Activated naive CD8-positive, alpha-beta T cell treated with anti-CD3 and anti-CD28 coated beads, Interleukin-2, amount 10 ng/mL, durations not matched to agents 7 days and 5 days (primary cell): ENCODE measurements at places on chromosomes 4 and X. TPM values are rescaled to one million over a fixed set of nuclear protein-coding genes. Genes with fewer than 3 reads are reported as not detected.

DNA sequence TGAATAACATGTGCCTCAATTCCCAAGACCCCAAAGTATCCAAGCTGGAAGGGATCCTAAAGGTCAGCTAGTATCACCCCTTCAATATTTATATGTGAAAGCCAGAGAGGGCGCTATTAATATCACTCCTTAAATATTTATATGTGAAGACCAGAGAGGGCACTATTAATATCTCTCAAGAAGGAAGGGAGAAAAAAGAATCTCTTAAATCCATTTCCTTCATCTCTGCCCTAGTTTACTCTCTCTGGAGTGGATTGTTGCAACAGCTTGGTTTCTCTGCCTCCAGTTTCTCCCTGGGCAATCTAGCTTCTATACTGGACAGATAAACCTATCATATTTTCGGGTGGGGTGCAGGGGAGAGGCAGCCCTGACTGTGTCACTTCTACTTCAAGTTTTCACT, 31.6 kb upstream of the MSN start:
- no peak overlapping the region for H3K4me3 ChIP-seq
- no peak for DNase-seq
- H3K27me3 ChIP-seq = peaks cover 2% of the 10 kb centered on the region
- no peaks in the 10 kb centered on the region for H3K36me3 ChIP-seq

DNA sequence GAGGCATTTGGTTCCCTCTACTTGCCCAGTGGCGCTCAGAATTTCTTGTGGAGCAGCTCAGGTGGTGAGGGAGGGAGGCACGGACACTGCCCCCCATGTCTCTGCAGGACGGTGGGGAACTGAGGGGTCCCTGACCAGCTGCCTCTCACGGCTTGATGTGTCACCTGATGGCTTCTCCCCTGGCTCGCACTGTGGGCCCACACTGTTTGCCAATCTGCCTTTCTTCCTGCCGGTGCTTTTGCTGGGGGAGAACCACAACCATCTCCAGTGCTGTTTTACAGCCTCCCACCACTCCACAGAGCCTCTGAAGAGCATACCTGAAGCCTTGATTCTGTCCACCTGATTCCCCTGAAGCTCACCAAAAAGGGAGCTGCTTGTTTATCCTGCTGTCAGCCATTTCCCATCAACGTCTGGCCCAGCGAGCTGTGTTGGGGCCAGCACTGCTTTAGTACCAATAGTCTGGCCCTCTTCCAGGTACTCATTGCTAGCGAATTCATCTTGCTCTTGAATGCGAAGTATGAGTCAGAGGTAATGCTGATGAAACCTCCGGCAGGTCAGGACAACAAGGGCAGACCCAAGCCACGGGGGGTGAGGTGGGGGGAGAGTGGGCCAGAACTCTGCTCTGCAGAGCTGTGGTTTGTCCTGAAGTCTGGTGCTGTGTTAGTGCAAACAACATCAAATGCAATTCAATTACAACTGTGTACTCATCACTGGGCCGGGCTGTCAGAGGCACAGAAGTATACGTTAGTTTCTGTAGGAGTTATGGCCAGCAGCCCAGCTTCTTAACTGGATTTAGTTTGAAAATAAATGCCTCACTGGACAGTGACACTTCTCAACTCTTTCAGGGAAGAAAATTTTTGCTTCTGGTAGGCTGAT, 208.3 kb upstream of the JADE1 start:
- H3K4me1 ChIP-seq = no peaks in the 10 kb centered on the region
- no peaks in the 10 kb centered on the region for H3K36me3 ChIP-seq
- no peak for DNase-seq
- no peak overlapping the region for H3K4me3 ChIP-seq
- H3K27ac ChIP-seq = no peak overlapping the region
- H3K27me3 ChIP-seq = peaks cover 6% of the 10 kb centered on the region

DNA sequence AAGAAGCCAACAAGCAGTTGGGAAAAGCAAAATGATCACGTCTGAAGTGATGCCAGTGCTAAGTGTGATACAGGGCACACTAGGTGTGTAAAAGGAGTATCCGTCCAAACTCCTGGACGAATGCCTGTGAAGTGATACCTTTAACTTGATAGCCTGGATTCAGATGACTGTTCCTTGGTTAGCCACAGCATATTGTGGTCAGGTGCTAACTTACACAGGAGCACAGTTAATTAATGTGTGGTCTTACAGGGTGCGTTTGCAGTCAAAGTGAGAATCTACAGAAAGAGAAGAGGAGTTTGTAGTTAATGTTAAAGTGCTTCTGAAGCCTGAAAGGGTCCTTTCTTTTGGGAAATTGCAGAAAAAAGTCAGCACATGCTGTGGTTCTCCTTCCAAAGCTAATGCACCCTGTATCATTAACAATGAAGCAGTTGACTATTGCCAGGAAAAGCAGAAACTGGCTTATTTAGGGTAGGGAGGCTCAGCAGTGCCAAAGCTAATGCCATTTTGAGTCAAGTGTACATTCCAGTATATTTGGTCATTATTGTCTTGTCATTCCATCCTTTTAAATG, 61.1 kb downstream of the DCLK2 start:
- H3K27me3 ChIP-seq = peaks cover 4% of the 10 kb centered on the region
- H3K27ac ChIP-seq = no peak overlapping the region
- no peak for DNase-seq
- no peak overlapping the region for H3K4me3 ChIP-seq
- H3K36me3 ChIP-seq = no peaks in the 10 kb centered on the region

The DRP2 gene
- total RNA-seq = 0.91 TPM

GRCh38 chr4:1519787-1520661, 113.8 kb upstream of the NKX1-1 start:
- no peaks in the 10 kb centered on the region for H3K36me3 ChIP-seq
- DNase-seq = no peak

- no peak overlapping the region for H3K27ac ChIP-seq
- no peak overlapping the region for H3K4me3 ChIP-seq
- H3K36me3 ChIP-seq = no peaks in the 10 kb centered on the region
- DNase-seq = no peak
Measured at GRCh38 chrX:2504706-2505332, 4.0 kb upstream of the DHRSX start.

The RBM10 gene
- 59.9 TPM for total RNA-seq

DNA sequence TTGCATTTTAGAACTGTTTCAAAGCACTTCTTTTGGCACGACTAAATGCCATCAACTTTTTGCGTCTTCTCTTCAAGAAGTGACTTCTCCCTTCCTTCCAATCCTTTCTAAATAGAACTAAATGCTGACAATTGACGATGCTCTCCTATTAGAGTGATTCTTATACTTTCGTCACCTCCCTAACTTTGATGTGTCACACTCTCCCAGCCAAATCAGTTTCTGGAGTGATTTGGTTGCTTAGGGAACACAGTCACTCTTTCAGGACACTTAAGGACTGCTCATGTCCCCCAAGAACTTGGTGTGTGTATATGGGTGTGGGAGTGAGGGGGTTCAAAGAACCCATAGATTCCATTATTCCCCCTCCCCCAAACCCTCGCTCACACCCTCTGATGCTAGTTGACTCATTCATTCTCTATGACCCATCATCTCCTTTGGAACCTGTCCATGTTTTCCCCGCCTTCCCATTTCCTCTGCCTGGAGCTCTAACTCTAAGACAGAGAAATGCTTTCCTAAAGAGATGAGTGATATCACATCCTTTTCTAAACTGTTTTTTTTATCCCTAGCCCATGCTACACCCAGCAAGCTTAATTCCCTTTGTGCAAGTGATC, 26.8 kb upstream of the AREG start:
- no peaks in the 10 kb centered on the region for H3K4me1 ChIP-seq
- no peak overlapping the region for H3K4me3 ChIP-seq
- H3K36me3 ChIP-seq = no peaks in the 10 kb centered on the region
- no peak for DNase-seq
- H3K27me3 ChIP-seq = peaks cover 14% of the 10 kb centered on the region

The ZCCHC18 gene
- 8.8 TPM for total RNA-seq

- H3K4me3 ChIP-seq = no peak overlapping the region
- H3K4me1 ChIP-seq = no peaks in the 10 kb centered on the region
- no peak for DNase-seq
- H3K36me3 ChIP-seq = no peaks in the 10 kb centered on the region
Measured at GRCh38 chrX:138890491-138890890, 179.0 kb upstream of the FGF13 start.

The PPARGC1A gene
- not detected for total RNA-seq

The PAGE1 gene
- total RNA-seq = not detected

GRCh38 chr4:4368809-4369580, 17.9 kb upstream of the NSG1 start:
- no peak for DNase-seq
- H3K4me1 ChIP-seq = no peaks in the 10 kb centered on the region
- no peak overlapping the region for H3K4me3 ChIP-seq
